ENCODE measurements at places on chromosomes 12 and 14.
A peak's percentile ranks its signal among the peaks of the same experiment; 100 is the strongest.

DNA sequence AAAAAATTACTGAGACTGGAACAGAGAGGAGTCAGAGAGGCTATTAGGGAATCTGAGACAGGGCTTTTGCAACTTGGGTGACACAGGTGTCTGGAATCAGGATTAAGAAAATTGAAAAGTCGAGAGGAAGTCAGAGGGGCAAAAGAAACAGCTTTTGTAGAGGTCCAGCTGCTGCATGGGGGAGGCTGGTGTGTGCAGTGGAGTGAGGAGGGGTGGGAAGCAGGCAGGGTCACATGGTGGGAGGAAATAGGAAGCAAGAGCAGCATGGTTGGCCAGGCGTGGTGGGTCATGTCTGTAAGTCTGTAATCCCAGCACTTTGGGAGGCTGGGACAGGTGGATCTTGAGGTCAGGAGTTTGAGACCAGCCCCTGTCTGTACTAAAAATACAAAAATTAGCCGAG lies 69.7 kb upstream of the VRK1 start:
- DNase-seq, result peak; percentile 16

GRCh38 chr12:17301544-17301943 lies 695.6 kb upstream of the LMO3 start:
- no peak for DNase-seq

DNA sequence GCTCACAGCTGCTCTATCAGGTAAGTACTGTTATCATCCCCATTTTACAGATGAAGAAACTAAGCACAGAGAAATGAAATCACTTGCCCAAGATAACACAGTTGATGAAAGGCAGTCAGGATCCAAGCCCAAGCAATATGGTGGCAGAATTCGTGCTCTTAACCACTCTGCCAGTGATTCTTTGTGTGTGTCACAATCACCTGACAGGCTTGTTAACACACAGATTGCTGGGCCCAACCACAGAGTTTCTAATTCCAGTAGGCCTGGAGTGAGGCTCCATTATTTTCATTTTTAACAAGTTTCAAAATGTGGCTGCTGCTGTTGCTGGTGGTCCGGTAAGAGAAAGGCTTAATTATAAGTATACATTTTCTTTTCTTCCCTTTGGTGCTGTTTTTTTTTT lies 134.2 kb downstream of the TGFB3 start:
- DNase-seq, result no peak

- no peak for DNase-seq
These were observed 8.3 kb downstream of the XPOT start for GRCh38 chr12:64412459-64412858.

- DNase-seq, result no peak
These were observed 29.1 kb downstream of the SLCO1A2 start for GRCh38 chr12:21305661-21306060.

- no peak for DNase-seq
These were observed 18.3 kb upstream of the PDE3A start for GRCh38 chr12:20350026-20350425.

DNA sequence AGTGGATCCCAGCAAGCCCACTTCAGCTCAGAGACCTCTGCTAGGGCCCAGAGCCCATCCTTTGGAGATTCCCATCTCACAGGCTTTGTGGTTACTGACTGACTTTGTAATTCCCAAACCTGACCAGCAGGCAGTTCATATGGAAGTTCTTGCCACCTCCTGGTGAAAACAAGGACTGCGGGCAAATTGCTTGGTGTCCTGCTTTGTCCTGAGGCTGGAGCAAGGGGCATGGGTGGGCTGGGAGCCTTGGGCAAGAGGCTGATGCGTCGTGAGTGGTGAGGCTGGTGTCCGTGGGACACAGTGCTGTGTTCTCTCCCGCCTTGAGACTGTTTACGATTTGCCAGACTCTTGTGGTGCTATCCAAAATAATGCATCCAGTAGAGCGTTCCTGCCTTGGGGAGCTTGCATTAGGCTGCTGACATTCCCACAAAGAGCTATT lies 91.0 kb downstream of the LRRC74A start:
- peak; percentile 35 for DNase-seq

DNA sequence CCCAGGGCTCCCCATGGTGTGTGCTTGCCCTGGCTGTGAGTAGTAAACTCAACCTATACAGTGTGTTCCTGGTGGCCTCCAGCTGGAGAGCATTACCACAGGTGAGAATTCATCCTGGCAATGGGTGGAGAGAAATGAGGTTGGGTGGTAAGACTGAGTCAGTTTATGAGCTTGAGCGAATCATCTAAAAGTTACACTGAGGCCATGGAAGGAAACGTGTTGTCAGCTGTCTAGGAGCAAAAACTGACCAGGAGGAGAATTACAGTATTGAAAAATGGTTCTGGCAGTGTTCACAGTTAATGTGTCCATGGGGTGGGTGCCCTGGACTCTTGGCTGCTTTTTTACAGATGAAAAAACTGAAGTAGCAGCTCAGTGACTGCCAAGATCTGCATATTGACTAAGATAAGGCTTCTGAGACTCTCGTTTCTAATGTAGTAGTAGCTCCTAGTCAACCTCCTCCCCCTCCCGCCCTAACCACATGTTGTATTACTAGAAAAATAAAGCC lies 202.0 kb upstream of the AMIGO2 start:
- DNase-seq, result no peak

- DNase-seq, result no peak
These were observed 15.2 kb downstream of the NACA start for GRCh38 chr12:56709759-56710376.

DNA sequence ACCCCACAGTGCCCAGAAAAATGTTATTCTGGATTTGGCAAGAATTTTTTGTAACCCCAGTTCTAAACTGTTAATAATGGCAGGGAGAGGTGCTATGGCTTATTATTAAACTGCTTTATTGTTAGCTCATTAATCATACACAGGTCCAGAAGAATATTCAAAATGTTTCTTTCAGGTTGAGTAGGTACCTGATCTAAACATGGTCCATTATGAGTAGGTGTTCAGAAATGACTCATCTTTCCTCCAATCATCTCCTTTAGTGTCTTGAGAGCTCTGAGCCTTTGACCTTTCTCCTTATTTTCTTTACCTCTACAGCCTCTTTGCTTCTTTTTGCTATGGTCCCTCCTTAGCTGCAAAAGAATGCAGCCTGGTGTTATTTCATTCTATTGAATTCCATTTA lies 211.0 kb upstream of the GARIN6 start:
- peak; percentile 82 for DNase-seq

- no peak for DNase-seq
These were observed 15.7 kb downstream of the CHPT1 start for GRCh38 chr12:101713059-101713682.

DNA sequence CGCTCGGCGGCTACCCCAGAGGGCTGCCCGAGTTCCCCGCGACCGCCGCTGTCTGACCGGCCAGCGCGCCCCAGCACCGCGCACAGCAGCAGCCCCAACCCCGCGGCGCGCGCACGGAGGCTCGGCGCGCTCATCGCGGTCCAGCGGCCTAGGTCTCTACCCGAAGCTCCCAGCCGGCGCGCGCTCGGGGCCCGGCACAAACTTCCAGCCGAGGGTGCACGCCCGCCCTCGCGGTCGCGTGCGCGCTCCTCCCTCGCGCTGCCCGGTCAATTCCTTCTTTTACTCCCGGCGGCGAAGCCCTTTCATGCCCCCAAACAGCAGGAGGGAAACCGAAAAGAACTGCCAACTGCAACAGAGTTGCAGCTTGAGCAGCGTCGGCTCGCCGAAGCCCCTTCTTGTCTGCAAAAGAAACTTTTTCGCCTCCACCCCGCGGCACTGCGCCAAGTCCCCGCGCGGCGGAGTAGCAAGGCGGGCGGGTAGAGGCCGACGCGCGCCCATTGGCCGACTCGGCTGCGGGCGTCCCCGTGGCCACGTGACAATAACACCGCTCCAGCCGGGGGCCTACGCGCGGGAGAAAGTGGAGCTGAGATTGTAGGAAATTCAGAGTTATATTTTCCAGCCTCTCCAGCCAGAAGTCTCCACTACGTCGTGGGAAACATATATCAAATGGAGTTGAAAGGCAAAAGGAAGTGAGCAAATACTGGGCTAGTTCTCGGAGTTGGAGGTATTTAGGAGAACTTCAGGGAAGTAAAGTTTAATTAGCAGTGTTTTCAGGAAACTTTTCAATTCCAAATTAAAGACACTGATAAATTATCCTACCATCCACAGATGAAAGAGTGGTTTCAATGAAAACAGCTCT lies at the start of gene LRIG3:
Gene LRIG3 (minus strand): TSS at position 403 of the 859 bp plus-strand sequence. CDS start 269 bp downstream, at position 134.
- peak; percentile 91 for DNase-seq

DNA sequence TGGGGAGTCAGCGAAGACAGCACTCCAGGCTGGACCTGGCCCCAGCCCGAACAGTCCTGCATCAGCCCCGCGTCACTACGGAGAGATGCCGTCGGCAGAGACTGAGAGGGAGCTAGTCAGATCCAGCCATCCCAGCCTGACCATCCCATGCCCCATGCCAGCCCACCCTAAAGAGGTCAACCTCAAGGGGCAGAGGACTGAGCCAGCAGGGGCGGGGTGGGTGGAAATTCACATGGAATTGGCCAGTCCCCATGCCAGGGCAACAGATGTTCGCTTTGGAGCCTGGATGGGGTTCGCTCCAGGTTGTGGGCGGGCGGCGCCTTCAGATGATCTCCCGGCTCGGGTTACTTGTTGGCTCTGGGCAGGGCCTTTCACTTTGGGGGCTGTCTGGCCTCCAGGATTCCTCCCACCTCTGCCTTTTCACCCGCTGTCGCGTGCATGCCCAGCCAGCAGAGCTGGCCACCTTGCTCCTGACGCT lies 154.3 kb downstream of the TSPAN9 start:
- DNase-seq, result no peak

GRCh38 chr14:88212691-88213090 lies 110.4 kb downstream of the KCNK10 start:
- no peak for DNase-seq

DNA sequence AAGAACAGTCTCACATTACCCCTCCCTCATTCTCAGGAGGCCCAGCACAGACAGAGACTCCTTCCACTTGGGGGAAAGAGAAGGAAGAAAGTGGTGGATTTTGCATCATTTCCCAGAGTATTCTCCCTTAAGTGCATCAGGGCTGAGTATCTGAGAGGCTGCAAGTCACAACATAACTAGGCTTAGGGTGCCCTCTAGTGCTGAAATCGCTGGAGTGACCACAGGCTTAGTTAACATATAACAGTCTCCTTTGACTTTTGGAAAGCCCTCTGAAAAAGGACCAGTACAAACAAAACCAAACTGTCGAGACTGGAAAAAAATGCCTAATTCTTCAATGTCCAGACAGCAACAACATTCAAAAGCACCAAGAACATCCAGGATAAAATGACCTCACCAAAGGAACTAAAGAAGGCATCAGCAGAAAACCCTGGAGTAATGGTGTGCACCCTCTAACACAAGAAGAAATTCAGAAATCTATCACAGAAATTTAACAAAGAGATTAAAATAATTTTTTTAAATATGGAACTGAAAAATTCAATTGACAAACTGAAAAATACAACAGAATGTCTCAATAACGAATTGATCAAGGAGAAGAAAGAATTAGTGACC lies 412.3 kb downstream of the RPS29 start:
- DNase-seq, result peak; percentile 71

DNA sequence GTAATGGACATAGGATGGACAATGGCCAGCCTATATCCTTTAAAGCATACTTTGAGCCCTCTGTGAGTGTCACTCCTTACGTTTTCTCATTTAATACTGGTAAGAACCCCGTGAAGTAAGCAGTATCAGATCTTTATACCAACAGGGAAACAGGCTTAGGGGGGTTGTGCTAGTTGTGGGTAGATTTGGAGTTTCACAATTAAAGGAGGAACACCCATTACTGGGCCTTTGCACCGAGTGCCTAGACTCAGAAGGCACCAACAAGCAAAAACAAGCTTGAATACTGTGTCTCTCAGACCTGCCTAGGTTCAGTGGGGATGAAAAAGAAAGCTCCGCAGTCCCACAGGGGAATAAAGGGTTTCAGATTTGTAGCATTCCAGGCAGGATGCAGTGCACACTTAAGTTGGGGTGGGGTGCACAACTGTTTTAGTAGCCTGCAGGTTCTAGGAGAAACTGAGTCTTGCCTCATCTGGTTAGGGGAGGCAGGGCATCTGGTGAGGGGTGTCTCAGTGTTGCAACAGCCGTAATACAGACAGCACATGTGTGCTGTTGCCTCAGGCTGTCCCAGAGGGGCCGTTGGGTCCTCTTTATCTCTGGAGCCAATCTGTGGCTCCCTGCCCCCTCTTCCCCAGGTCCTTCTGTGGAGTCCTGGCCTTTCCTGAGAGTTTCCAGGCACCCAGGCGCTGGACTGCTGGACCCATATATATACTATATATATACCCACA lies 51.2 kb downstream of the IRAK3 start:
- no peak for DNase-seq

- no peak for DNase-seq
These were observed 158.0 kb downstream of the SLC5A8 start for GRCh38 chr12:101051901-101052550.

- no peak for DNase-seq
These were observed 10.0 kb upstream of the NR1H4 start for GRCh38 chr12:100463661-100464060.

GRCh38 chr12:91651728-91652127 lies 469.1 kb upstream of the DCN start:
- no peak for DNase-seq

DNA sequence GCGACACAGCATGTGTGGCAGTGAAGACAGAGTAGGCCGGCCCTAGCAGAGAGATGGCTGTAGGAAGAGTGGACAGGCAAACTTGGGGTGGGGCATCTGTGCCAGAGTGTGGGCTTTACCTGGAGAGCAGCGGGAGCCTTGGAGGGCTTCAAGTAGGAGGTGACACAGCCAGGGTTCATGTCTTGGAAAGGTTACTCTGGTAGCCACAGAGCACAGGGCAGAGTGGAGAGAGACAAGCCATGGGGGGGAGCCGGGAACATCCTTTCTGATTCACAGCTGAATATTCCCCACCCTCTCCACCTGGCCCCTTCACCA lies 53.5 kb upstream of the DIO3 start:
- DNase-seq, result no peak

- no peak for DNase-seq
These were observed 30.3 kb downstream of the C14orf132 start for GRCh38 chr14:96069421-96069820.

- no peak for DNase-seq
These were observed 9.4 kb upstream of the C12orf75 start for GRCh38 chr12:105321125-105321524.

DNA sequence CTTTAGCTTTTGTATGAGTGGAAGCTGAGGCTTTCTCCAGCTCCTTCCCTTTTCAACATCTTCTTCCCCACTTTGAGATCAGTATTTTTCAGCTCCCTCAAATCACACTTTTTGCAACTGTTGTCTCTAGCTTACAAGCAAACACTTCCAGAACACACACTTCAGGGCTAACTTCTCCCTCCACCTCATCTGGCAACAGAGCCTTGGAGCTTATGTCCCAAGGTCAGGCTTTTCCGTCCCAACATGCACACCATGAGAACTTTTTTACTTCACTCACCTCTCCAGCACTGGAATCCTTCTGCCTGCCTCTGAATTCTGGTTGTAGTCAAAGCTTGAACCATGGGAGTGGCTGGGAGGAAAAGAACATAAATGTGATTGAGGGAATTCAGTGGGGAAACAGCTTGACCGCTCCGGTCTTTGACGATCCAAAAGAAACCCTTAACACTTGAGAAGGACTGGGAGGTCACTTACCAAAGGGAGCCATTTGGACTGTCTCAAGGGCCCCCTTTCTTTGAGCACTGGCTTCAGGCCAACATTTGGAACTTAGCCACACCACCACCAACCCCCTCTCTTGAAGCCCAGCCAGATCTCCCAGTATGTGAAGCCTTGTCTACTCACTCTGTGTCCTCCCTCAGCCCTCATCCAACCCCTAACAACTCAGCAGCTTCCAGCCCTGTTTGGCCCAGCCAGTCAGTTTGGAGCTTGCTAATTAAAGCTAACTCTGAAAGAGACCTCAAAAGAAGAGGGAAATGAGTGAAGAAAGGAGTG lies 3.9 kb upstream of the BLOC1S1 start:
- DNase-seq, result no peak
